Left forelimb (tissue), 1 donor: ENCODE measurements at places on chromosomes 7 and 10.

DNA sequence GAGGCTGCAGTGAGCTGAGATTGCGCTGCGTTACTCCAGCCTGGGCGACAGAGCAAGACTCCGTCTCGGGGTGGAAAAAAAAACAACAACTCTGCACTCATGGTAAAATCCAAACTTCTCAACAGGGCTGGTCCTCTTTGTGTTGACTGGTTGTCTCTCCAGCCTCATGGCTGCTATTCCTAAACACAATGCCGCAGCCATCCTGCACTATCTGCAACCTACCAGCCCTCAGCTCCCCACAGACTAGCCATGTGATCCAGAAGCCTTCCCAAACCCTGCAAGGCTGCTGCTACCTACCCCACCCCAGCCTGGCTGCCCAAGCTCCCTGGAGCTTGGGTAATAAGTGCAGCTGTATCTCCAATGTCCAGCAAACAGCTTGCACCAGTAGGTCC, 11.7 kb downstream of the ZYX start:
- no peak for DNase-seq

GRCh38 chr7:94243066-94243711, 151.5 kb upstream of the COL1A2 start:
- no peak for DNase-seq

DNA sequence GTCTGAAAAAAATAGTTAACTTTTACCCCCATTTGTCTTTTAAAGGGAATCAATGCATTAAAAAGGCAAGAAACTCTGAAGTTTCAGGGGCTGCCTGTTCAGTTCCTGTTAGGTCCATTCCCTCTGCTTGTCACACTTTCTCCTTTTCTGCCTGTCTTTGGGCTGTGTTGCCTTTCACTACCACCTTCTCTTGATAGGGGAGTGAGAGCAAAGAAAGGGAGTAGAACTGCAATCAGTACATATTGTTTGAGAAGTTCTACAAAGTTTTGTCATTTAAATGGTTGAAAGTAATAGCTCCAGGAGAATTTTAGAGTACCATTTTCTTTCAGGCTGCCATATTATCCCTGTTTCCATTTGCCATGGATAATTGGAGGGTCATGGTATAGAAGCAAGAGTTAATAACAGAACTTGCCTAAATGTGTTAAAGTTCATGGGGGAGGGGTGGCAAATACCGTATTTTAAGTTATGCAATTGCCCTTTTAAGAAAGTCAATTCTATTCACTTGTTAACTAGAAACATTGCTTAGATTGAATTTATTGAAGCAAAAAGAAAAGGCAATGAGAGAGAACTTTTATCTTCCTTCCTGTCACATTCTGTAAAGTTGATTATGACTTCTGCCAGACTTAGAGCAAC, 38.6 kb downstream of the MPLKIP start:
- no peak for DNase-seq

DNA sequence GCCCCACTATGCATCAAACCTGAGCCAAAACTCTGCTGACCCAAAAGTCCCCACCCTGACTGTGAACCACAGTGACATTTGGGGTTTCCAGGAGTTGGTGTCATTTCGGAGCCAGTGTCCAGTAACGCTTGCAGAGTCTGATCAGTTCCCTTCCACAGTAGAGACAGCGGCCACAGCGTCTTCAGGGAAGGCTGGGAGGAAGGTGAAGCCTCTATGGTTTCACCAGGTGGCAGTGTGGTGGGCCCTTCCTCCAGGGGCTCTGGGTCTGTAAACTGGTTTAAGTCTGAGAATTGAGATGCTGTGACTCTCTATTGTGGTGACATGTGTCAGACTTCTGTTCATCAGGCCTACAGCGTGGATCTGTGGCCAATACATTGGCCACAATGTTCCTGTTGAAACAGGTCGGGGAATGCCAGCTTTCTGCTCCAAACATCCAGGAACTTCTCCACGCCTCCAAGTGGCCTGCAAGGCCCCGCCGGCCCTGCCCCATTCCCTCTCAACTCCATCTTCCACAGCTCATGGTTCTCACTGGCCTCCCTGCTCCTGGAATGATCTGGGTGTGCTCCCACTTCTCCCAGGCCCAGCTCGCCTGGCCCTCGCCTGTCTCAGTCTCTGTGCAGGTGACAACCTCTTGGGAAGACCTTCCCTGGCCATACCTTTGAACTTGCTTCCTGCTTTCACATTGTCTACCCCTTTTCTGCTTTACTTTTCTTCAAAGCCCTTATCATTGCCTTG, 124.5 kb upstream of the FAM20C start:
- DNase-seq: no peak

DNA sequence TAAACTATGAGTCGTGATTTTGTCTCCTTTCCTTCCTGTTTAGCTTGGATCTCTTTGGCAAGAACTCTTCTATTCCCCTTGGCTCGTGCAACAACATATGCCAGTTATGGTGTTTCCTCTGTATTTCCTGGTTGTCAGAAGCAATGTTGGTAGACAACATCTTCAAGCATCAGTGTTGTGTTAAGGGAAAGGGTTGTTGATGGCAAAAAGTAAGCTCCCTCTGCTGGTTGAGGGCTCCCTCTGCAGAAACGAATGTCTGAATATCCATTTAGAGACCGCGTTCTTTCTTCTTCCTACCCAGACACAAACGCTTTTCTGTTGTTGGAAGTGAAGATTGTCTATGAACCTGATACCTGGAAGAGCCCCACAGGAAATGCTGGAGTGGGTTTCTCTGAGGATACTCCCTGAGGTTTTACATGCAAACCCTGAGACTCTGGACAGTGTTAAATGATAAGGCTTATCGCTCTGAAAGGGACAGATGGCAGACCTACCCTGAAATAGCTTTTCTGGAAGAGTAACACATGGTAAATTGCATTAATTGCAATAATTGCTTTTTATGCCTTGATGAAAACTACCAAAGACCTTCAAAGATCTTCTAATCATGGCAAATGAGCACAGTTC, 23.5 kb upstream of the C1QL3 start:
- DNase-seq: no peak

DNA sequence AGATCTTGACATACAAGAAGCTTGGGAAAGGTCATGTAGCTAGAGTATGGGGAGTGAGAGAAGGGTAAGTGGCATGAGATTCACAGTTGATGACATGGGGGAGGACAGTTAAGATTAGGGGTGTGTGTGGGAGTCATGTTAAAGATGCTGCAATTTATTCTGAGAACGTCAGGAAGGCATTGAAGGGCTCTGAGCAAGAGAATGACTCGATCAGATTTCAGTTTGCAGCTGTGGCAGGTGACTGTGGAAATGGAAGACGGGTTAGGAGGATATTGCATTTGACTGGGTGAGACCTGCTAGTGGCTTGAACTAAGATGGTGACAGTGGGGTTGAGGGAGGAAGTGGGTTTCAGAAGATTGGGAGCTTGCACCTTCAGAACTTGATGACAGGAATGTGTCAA, 5.6 kb downstream of the CDC123 start:
- no peak for DNase-seq

DNA sequence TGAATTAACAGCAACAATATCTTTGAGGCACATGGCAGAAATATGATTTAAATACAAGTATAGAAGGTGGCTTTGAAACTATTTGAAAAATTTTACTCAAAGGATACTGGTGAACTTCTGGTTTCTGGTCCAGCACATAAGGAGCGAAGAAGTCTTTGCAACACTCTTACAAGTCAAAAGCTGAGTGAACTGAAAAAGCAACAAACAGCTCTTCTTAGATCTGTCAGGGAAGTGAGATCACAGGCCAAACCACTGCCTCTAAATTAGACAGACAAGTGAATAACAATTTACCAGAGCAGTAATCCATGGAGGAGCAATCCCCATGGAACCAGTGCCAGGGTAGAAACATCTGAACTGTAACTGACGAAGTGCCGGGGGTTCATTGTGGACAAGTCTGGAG, 9.6 kb upstream of the VWC2 start:
- DNase-seq: no peak

DNA sequence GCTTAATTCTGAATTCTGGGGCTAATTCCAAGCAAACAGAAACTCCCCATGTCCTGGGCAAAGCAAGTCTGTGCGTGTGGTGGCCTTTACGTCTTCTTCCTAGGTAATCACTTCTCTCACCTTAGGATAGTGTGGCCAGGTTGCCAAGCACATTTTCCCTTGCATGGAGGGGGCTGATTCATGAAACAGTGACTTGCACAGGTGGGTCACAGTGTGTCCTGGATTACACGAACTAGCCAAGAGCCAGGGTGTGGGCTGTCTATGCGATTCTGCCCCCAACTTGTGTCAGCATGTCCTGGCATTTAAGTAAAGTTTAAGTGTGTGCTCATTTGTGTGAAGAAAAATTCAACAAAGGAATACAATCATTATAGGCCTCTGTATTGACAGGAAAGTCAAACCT, 18.5 kb upstream of the SEM1 start:
- no peak for DNase-seq

- no peak for DNase-seq
These were observed 74.4 kb upstream of the EFCAB10 start for GRCh38 chr7:105655500-105656380.

GRCh38 chr10:541750-542371, 147.6 kb downstream of the DIP2C start:
- no peak for DNase-seq

GRCh38 chr10:44992070-44992731, 8.5 kb upstream of the ZNF22 start:
- DNase-seq: no peak

DNA sequence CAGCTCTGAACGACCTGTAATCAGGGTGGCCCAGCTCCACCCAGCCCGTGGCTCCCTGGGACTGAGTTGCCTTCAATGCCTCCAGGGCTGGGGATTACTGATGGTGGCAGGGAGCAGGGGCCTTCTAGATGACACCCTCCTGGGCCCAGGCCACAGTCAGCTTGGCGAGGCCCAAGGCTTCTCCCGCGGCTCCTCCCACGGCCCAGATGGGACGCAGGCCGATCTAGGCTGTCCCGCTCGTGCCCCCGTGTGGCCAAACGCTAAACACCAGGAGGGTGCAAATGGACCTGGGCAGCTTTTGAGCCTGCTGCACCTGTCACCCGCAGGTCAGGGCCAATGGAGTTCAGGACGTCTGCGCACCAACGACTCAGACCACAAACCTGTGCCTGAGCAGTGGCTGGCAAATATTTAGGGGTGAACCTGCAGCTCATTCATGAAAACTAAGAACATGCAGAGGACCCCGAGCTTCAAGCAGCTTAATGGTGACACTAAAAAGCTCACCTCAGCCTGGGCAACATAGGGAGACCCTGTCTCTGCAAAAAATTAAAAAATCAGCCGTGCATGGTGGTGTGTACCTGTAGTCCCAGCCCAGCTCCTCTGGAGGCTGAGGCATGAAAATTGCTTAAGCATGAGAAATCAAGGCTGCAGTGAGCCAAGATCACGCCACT, 43.2 kb downstream of the ASB13 start:
- DNase-seq: peak; percentile 86

DNA sequence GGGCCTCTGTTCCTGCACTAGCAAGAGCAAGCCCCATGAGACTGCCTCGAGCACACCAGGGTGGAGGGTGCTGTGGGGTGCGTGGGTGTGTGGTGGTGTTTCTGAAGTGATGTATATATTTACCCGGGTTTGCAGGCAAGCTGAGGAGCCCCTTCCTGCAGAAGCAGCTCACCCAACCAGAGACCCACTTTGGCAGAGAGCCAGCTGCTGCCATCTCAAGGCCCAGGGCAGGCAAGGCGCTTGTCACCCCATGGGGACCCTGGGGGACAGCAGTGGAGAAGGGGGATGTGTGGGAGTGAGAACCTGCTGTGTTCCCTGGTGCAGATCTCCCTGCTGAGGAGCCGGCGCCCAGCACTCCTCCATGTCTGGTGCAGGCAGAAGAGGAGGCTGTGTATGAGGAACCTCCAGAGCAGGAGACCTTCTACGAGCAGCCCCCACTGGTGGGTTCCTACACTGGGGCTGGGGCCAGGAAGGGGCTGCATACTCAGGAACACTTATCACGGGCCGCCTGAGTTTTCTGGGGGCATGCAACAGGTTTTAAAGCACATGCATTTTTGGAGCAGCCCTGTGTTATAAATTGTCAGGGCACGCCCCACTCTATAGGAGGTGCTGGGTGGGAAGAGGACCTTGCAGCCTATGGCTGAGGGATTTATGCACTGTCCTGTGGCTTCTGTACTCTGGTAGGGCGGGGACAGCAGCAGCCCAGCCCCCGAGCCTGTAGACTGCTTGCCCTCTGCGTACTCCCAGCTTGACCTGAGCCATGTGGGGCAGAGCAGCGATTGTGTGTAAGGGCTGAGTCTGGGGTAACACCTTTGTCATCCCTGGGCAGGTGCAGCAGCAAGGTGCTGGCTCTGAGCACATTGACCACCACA, 5.9 kb downstream of the PGAM2 start:
- no peak for DNase-seq

DNA sequence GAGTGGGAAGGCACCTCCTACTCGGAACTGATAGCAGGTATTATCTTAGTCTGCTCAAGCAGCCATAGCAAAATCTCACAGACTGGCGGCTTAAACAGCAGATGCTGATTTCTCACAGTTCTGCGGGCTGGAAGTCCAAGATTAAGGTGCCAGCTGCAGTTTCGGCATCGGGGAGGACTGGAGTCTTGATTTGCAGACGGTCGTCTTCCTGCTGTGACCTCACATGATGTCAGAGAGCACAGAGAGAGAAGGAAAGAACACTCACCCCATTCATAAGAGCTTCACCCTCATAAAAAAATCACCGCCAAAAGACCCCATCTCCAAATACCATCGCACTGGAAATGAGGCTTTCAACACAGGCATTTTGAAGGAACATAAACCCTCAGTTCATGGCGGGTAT, 216.5 kb upstream of the PITRM1 start:
- DNase-seq: no peak

- no peak for DNase-seq
These were observed 132.4 kb downstream of the FAM53B start for GRCh38 chr10:124611738-124612137.

DNA sequence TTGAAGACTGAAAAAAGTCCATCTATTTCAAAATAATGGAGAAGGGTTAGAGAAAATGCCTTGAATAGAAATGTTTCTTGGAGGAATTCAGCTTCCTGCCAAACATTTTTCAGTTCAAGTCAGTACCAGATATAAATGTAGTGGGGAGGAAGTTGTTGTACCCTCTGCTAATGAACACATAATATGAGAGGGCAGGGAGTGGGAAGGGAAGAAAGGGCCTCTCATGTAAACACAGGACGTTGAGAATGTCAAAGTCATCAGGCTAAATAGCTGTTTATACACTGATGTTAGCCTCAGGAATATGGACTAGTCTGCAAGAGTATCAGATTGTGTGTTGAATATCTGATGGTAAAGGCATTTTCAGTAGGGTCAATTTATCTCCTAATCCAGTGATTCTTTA, 37.0 kb downstream of the GPR37 start:
- DNase-seq: no peak

DNA sequence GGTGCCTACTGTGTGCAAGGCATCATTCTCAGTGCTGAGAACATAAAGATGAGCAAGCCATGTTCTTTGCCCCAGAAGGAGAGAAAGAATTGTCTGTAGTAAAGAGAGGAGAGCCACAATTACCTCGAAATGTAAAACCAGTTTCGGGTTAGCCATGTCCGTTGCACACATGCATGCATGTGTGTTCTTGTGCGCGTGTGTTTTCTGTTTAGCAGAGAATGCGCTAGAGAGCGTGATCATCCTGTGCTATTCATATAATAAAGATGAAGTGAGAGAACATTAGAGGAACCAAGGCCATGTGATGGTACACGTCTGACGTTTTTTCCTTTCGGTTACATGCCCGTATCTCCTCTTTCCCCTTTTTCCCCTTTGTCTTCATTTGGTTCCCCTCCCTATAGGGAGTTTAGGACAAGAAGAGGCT, 158.2 kb downstream of the CELF2 start:
- DNase-seq: no peak

- DNase-seq: no peak
These were observed 59.1 kb downstream of the ARMC3 start for GRCh38 chr10:22986771-22987542.

GRCh38 chr7:109694149-109695071, 1124.7 kb downstream of the DNAJB9 start:
- DNase-seq: no peak
